ENCODE measurements at places on chromosomes 7 and 10.

DNA sequence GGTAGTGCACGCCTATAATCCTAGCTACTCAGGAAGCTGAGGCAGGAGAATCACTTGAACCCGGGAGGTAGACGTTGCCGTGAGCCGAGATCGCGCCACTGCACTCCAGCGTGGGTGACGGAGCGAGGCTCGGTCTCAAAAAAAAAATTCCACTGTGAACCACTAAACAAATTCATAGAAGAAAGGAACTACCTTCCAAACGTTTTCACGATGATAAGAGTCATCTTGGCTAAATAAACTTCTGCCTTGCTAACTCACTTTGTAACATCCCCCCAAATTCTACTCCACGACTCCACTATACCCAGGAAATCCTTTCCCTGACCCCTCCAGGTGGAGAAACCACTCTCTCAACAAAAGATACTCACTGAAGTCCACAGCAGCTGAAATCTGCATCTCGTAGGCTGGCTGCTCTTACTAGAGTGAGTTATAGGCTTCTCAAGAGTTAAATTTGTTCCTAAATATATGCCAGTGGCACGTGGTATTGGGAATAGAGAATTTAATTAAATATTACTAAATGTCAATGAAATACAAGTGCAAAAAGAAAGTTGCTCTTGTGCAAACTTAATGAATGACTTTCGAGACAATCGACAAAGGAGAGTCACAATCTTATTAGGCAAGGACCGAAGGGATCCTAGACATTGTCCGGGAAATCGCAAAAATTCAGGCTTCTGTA is 1.6 kb upstream of the GTF2I start:
- no peak for DNase-seq

DNA sequence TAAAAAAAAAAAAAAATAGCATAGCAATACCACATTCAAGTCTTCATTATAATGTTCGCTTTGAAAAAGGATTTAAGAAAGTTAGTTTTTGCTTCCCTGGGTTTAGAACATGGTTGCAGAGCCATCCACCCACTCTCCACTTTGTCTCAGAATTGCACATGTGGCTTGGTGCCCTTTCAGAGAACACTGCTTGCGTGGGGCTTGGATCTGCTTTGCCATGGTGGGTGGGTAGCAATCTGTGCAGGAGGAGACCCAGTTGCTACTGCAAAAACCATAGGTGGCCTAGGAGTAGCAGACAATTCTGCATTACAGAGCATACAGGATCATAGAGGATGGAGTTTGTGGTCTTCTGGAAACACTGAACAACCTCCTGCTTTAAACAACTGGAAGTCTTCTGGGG is 421.4 kb upstream of the CELF2 start:
- DNase-seq: no peak

GRCh38 chr7:603152-603951 is 83.7 kb upstream of the PDGFA start:
- no peak for DNase-seq

DNA sequence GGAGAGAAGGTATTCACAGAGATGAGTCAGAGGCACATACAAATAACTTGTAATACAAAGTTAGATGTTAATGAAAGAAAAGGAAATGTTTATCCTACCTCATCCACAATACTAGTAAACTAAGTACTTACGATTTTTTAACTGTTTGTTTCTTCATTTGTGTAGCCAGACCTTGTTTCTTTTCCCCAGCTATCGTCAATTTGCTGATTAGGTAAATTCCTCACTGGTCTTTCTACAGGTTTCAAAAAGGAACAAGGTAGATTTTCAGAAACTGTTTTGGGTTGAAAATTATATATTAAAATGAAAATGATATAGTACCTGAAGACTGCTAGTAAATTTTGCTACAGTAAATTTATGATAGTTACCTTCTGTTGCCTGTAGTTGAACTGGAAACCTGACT is 56.6 kb downstream of the PON1 start:
- no peak for DNase-seq

- no peak for DNase-seq
These were observed 58.9 kb downstream of the FAM53B start for GRCh38 chr10:124685261-124685660.

DNA sequence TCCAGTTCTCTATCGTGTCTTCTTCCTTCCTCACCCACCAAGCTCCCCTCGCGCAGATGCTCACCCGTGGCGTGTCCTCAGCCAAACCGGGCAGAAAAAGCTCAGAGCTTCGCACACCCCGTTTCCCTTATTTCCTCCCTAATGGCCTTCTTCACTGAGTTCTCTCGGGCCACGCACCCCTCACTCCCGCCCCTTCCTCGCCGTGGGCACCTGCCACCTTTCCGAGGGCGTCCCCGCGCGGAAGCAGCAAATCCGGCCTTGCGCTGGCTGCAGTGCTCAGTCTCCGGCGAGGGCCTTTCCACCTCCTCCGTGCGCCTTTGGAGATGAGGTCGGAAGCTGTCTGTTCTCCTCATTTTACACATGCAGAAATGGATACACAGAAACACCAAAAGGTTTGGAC is 12.4 kb upstream of the CALML3 start:
- no peak for DNase-seq

GRCh38 chr10:5625992-5626777 is 40.2 kb downstream of the ASB13 start:
- no peak for DNase-seq

DNA sequence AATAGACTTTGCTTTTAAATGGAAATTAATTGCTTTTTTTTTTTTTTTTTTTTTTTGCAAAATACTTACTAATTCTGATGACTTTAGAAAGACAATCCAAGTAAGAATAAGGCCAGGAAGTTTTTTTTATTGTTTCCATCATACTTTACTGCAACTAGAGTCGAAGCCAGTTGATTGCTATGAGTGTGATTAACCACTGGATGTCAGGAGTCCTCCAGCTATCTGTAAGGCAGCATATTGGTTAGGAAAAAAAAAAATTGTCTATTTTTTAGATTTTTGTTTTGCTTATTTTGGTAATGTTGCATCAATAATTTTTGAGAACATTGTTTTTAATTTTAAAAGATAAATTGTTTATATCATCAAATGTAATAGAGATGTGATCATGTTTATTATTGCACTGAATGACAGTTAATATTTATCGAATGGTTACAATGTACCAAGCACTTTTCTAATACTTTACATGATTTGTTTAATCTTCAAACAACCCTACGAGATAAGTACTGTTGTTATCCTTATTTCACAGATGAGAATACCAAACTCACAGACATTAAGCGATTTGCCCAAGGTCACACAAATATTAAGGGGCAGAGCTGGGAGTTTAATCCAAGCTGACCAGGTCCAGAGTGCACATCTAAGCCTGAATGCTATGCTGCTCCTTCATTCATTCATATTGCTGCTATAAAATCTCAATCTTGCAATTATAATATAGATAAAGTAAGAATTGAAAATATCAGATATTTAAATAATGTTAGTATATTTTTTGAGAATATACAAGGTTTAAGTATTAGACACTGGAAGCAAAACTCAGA is 19.9 kb upstream of the LMOD2 start:
- no peak for DNase-seq

DNA sequence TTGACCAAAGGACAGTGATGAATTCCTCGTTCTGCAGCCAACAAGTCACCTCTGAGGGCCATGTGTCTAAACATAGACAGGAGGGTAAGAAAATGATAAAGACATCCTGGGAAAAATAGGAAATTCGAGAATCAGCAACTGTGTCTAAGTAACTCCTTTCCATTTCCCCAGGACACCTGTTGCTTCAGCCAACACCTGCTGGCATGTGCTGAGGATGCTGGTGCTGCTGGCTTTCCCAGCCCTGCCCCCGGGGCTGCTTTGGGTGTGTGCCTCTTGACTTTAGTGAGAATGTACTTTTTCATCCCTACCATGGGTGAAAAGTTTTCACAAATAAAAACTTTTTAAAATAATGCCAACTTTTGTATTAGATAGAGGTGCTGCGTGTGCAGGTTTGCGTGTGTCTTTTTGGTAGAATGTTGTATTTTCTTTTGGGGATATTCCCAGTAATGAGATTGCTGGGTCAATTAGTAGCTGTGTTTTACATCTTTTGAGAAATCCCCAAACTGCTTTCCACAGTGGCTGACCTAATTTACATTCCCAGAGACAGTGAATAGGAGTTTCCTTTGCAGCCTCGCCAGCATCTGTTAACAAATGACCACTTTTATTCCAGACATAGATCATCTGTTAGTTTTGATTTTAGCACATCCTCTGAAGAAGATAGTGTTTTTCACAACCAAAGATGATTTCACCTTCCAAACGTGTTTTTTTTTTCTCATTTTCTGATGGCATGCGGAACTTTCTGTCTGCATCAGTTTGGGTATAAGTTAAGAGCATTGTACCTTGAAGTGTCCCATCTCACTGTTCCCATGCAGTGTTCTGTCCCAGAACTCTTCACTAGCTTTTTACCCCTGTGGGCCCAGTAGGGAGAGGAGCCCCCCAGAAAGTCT is 104.2 kb upstream of the ACBD5 start:
- no peak for DNase-seq

GRCh38 chr10:73623056-73623455 is 18.2 kb downstream of the MYOZ1 start:
- no peak for DNase-seq

DNA sequence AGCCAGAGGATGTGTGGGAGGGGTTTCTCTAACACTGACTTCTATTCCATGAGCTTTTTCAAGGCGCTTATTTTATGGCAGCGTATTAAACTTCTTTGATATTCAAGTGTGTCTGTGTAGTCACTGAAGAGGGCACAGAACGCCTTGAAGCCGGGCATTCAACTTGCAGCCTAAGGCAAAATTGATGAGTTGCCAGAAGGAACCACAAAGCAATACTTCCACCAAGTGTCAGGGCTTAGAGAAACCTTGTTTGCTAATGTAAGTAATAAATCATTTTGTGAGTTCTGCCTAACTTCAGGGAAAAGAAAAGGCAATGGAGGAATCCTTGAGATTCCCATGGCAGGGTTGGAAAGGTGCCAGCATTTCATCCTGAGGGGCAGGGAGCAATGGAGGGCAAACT is 163.8 kb downstream of the LCOR start:
- no peak for DNase-seq

DNA sequence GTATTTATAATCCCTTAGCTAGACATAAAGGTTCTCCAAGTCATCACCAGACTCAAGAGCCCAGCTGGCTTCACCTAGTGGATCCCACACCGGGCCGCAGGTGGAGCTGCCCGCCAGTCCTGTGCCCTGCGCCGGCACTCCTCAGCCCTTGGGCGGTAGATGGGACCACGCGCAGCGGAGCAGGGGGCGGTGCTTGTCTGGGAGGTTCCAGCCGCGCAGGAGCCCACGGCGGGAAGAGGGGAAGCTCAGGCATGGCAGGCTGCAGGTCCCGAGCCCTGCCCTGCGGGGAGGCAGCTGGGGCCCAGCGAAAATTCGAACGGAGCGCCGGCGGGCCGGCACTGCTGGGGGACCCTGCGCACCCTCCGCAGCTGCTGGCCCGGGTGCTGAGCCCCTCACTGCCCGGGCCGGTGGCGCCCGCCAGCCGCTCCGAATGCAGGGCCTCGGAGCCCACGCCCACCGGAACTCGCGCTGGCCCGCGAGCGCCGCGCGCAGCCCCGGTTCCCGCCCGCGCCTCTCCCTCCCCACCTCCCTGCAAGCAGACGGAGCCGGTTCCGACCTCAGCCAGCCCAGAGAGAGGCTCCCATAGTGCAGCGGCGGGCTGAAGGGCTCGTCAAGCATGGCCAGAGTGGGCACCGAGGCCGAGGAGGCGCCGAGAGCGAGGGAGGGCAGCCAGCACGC is 675.6 kb downstream of the REEP3 start:
- DNase-seq: no peak

DNA sequence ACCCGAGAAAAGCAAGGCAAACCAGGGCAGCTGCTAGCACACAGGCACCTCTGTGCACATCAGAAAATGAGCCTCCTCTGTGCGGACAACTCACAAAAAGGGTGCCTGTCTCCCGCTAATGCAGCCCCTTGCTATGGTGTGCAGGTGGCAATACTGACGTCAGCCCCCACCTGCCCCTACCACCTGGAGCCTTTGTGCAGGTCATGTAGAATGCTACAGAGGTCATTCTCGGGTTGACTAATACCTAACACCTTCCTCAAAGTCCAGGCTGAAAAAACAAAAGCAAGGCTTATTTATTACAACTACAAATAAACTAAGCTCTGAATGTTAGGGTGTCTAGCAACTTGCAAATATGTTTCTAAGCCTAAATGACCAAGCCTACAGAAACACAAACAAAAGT is 13.9 kb downstream of the PIP4K2A start:
- no peak for DNase-seq

- no peak for DNase-seq
These were observed 40.6 kb downstream of the CYP17A1 start for GRCh38 chr10:102796407-102797176.

- no peak for DNase-seq
These were observed 8.9 kb downstream of the PDE1C start for GRCh38 chr7:32061346-32061745.

DNA sequence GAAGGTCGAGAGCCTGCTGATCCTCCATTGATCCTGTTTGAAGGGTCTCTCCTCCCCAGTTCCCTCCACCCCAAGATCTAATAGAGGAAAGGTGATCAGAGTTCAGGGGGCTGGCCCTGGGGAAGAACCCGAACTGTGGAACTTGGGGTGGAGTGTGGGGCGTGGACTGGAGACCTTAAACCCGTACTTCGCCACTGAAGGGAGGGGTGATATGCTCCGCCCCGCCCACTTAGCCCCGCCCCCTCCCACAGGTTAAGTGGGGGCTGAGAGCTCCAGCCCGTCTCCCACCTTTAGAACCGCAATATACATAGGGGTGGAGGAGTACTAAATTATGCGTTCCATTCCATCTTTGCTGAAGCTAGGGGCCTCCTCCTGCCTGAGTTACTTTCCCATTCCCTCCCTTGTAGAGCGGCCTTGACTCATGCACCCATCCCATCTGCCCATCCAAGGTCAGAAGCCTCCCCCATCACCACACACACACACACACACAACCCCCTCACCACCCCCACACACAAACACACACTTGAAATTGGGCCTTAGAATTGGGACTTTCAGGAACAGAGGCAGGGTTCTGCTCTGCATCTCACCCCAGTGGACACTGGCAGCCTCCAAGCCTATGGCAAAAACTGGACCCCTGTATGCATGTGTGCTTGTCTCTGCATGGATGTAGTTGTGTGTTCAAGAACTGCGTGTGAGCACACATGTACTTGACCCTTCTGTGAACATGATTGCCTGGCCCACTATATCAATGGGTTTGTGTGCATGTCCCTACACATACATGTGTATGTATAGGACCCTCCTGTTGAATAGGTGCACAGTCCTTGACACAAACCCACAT is 991 bp downstream of the SEMA4G start:
- DNase-seq: no peak

GRCh38 chr10:110344622-110345021 is 39.9 kb upstream of the SMNDC1 start:
- no peak for DNase-seq

DNA sequence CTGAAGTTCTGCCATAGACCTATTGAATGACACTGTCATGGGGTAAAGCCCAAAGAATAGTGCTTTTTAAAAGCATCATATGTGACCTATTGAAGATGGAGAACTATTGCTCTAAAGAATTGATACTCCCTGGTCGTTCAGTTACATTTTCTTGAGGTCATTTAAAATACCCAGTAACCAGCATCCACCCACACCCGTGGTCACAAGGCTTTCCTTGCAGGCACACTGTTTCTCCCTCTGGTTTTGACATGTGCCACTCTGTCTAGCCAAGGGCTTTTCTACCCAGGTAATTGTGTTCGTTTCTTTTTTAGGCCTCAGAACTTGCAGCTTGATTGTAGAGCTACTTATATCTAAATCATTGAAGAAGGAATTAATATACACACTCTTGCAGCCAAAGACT is 68.3 kb upstream of the LYZL2 start:
- no peak for DNase-seq

- DNase-seq: no peak
These were observed 50.6 kb downstream of the KIAA1217 start for GRCh38 chr10:24259365-24260130.

All from 8988T (cell line).